ENCODE measurements at places on chromosomes 1 and 21.

GRCh38 chr1:62500210-62500609 is 63.4 kb downstream of the USP1 start:
- DNase-seq: no peak

- DNase-seq: no peak
Observed at GRCh38 chr1:185644531-185644930, 89.7 kb upstream of the HMCN1 start.

GRCh38 chr1:209657140-209657879 is 5.1 kb upstream of the LAMB3 start:
- peak; percentile 41 for DNase-seq

GRCh38 chr1:89198491-89199072 is at the start of gene GBP4:
Gene GBP4, minus strand, starts transcription at chr1:89198942. Its CDS starts 108 bp downstream, at chr1:89198834.
- DNase-seq: peak; percentile 49

DNA sequence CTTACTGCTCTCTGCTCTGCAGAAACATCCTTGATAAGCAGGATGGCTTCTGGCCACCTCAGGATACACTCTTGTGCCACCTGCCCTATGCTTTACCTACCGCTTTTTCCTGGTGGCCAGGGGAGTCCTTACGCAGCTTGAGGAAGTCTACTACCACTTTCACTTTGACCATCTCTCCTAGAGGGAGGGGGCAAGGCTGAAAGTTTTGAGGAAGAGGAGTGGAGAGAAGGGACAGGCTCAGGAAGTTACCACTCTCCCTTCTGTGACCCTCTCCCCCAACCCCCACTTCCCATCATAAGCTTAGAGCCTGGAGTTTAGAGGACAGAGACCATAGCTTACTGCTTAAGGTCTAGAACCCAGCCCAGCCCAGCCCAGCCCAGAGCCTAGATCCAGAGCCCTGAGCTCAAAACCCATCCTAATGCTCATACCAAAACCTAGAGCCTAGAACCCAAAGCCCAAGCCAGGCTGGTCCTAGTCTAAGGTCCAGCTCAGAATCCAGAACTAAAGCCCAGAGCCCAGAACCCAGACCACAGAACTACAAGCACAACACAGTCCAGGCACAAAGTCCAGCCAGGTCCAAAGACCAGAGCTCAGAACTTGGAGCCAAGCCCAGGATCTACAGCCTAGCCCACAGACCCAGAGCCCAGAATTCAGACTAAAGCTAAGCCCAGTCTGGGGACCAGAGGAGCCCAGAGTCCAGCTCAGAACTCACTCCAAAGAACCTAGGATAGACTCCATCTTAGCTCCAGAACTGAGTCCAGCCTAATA is 18.0 kb upstream of the MFSD2A start:
- no peak for DNase-seq

GRCh38 chr1:153697191-153698019 is 18.9 kb downstream of the NPR1 start:
- DNase-seq: no peak

GRCh38 chr1:25199819-25200620 is 32.3 kb downstream of the SYF2 start:
- no peak for DNase-seq

- DNase-seq: no peak
Observed at GRCh38 chr1:12158357-12159092, 8.3 kb upstream of the TNFRSF1B start.

DNA sequence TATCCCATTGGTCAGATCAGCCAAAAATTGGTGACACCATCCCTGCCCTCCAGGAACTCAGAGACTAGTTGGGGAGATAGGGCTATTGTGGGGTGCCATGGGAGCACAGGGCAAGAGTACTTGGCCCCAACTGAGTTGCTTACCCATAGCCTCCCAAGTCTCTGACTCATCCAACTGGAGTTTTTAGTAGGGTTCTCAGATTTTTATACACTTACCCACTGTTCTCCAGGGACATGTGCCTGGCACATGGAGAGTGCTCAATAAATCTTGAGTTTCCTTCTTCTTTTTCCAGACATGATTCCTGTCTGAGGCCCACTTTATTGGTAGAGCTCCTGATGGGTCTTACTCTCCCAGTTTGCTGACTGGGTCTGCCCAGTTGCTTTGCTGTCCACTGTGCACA is 56.7 kb downstream of the OVGP1 start:
- no peak for DNase-seq

DNA sequence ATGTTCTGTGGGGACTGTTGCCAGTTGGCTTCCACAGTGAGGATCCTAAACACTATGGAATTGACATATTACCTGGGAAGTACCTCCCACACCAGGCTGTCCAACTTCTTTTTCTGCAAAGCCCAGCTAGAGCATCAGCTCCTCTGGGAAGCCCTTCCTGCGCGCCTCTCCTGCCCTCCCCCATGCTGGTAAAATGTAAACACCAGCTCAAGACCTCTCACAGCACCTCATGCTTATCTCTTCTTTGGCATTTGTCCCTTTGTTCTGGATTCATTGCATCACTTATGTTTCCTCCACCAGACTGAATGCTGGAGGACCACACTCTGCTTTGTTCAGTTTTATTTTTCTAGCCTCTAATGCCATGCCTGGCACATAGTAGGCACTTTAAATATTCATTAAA is 172.1 kb downstream of the HHAT start:
- no peak for DNase-seq

- DNase-seq: no peak
Observed at GRCh38 chr1:220655509-220655908, 34.7 kb upstream of the C1orf115 start.

- no peak for DNase-seq
Observed at GRCh38 chr1:180842052-180842451, 70.6 kb upstream of the KIAA1614 start.

GRCh38 chr1:150621497-150622302 is 7.7 kb downstream of the ENSA start:
- peak; percentile 71 for DNase-seq

- DNase-seq: no peak
Observed at GRCh38 chr1:234840843-234841242, 230.9 kb upstream of the IRF2BP2 start.

DNA sequence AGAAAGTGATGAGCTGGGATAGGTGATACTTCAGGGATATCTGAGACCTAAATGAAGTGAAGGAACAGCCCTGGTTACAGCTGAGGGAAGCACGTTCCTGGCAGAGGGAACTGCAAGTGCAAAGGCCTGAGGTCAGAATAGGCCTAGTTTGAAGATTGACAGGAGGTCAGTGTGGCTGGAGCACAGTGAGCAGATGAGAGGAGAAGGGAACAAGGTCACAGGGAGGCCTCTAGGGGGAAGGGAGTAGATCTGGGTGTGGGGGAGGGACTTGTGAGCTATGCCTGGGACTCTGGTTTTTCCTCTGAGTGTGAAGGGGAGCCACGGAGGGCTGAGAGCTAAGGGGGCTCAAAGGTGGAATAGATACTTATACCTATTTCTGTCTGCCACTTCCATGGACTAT is 736.4 kb downstream of the MATN1 start:
- DNase-seq: no peak

- DNase-seq: no peak
Observed at GRCh38 chr1:147080671-147081394, 91.4 kb downstream of the PRKAB2 start.

DNA sequence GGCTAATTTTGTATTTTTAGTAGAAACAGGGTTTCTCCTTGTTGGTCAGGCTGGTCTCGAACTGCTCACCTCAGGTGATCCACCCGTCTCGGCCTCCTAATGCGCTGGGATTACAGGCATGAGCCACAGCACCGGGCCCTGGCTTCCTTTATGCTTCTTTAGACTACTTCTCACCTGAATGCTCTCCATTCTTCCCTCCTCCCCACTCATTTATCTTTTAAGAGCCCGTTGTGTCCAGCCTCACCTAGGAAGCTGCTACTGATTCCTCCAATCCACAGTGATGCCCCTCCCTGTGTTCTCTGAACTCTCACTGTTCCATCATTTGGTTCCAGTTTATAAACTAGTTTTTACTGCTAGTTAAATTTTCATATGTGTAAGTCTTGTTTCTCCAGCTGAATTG is 44.9 kb upstream of the NR5A2 start:
- DNase-seq: no peak

- DNase-seq: no peak
Observed at GRCh38 chr1:61120998-61121397, 38.6 kb downstream of the NFIA start.

- DNase-seq: no peak
Observed at GRCh38 chr1:82837766-82838465, 1037.2 kb downstream of the ADGRL2 start.

GRCh38 chr1:21397813-21398188 is 42.1 kb upstream of the NBPF3 start:
- peak; percentile 50 for DNase-seq

- peak; percentile 75 for DNase-seq
Observed at GRCh38 chr1:246002725-246003441, 504.2 kb downstream of the SMYD3 start.

Data from RPMI8226 (cell line).